Right renal pelvis (tissue), 4 donors: ENCODE measurements at places on chromosomes 2 and 18.

DNA sequence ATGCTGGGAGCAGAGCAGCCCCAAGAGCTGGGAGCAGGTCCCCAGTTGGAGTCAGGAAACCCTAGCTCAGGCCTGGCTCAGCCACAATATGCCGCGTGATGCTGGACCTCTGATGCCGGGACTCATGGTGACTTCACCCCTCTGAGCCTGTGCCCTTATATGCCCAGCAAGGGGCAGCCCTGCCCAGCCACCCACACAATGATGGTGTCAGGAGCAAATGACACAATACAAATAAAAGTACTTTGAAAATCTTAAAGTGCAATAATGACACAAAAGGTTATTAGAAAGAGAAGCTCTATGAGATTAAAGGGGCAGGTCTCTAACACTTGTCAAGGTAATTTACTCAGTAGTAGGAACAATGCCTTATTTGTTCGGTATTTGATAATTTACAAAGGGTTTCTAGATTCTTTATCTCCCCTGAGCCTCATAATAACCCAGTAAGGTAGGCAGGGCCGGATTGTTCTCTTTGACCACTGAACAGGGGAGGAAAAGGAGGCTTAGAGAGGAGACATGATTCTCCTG, 18.3 kb upstream of the KIF3C start:
- no peak for DNase-seq

DNA sequence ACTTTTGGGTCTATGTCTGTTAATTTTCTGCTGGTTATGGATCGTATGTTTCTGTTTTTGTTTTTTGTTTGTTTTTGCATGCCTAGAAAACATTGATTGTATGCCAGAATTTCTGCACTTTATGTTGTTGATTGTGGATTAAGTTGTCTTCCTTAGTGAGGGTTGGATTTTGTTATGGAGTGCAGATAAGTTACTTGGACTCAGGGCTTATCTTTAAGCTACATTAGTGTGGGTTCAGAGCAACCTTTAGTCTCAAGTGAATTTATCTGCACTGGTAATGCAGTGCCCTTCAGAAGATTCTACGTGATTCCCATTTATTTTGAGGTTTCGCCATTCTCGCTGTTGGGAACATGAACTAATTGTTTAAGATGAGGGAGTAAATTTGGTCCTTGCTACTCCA, 32.9 kb downstream of the UBR3 start:
- DNase-seq = no peak

- no peak for DNase-seq
These were observed 49.8 kb downstream of the E2F6 start for GRCh38 chr2:11416186-11416585.

GRCh38 chr2:88857951-88858411, 166.5 kb downstream of the RPIA start:
- DNase-seq = no peak

DNA sequence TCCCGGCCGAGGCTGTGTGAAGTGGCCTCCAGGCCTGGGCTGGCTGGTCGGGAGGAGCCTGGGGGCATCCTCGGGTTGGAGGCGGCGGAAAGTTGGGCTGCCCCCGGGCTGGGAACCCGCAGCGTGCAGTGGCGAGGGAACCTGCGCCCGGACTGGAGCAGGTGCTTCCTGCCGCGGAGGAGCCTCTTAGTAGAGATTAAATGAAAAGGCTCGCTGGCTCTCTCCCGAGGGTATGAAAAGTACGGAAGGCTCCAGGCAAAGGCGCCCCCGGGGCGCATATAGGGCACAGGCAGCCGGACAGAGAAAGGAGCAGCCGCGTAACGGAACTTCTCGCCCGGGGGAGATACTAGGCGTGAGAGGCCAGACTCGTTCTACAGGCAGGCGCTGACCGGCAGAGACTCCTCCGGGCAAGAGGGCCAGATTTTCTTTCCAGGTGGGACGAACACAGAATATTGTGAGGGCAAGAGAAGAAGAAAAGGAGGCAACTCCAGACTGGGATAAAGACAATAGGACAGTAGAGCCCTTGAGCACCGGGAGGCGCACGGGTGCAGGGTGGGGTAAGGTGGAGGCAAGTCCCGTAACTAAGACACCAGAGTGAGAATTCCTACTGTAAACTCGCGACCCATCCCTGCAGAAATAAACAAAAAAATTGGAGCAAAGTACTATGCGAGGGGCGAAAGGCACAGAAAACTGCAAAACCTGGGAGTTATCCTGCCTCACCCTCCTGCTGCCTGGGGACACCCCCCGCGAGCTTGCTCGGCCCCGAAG, 816 bp downstream of the CDH2 start:
- DNase-seq = no peak

GRCh38 chr18:56825878-56826277, 174.7 kb downstream of the WDR7 start:
- no peak for DNase-seq

GRCh38 chr18:73199151-73199550, 331.4 kb upstream of the NETO1 start:
- DNase-seq = no peak

DNA sequence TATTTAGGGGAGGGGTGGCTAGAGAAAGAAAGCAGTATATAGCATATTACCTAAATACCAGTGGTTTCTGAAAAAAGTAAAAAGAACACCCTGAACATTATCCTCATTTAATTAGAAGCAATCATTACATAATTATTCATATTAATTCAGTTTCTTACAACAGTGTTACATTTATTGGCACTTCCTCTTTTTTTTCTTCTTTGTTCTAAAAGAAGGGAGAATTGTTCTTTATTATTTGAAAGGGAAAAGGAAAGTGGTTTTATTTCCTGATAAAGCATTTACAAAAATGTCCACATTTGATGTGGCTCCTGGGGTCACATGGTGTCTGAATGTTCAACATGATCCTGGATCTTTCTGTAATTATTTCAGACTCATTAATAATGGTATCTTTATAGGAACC, 254.9 kb upstream of the ZEB2 start:
- no peak for DNase-seq

DNA sequence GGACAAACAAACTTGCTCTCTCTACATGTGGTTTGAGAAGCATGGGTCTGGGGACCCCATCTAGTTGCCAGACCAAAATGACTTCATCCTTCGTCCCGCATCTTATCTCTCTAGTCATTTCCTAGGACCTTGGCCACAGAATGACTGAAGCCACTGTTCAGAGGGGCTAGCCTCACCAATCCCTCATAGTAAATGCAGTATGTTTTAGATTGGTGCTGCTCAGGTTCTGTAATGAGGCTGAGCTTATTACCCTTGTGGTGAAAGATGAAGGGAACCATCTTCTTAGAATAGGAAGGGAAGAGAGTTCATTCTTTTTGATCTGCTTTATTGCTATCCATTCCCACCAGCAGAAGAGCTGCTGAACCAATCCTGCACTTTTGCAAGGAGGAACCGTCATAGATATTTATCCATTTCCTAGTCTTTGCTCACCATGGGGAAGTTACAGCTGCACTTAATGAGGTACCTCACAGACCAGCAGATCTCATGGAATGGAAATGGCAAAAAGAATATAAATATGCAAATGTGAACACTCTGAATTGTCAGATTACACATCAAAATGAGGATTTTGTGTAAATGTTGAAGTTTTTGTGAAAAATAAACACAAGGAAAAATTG, 436.7 kb downstream of the LPIN1 start:
- DNase-seq = no peak

GRCh38 chr18:23945416-23946079, 69.0 kb upstream of the TTC39C start:
- no peak for DNase-seq

GRCh38 chr2:133072837-133073694, 403.1 kb upstream of the LYPD1 start:
- no peak for DNase-seq

- DNase-seq = no peak
These were observed 254.7 kb downstream of the DLGAP1 start for GRCh38 chr18:4200399-4200798.

DNA sequence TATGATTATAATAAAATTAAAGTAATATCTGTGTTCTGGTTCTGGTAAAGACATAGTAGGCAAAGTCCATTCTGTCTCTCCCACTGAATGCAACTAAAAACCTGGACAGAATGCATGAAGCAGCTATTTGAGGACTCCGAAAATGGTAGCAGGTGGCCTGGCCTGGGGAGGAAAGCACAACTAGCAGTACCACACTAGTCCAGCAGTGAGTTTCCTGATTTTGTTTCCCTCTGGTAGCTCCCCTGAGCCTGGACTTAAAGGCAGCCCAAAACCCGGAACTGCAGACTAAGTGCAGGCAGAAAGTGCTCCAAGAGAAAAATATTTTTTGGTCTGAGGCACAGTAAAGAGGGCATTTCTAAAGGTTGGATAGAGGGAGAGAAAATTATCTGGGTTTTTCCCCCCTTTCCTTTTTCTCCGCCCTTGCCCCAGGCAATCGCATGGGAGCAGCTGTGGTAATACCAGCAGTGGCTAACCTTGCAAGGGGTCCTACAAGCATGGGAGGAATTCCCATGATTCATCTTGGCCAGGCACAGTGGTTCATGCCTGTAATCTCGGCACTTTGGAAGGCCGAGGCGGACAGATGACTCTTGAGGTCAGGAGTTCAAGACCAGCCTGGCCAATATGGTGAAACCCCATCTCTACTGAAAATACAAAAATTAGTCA, 32.3 kb downstream of the ASXL2 start:
- DNase-seq = no peak

- DNase-seq = no peak
These were observed 328.2 kb downstream of the SETBP1 start for GRCh38 chr18:45008694-45009413.

GRCh38 chr2:231810905-231811304, 24.7 kb downstream of the COPS7B start:
- no peak for DNase-seq

- no peak for DNase-seq
These were observed 224.1 kb downstream of the SH3RF3 start for GRCh38 chr2:109352898-109353689.

GRCh38 chr18:74945774-74946545, 263.0 kb downstream of the PTGR3 start:
- DNase-seq = no peak

GRCh38 chr18:9422816-9423519, 52.3 kb upstream of the RALBP1 start:
- no peak for DNase-seq

- no peak for DNase-seq
These were observed 465.1 kb upstream of the HNRNPA3 start for GRCh38 chr2:176747506-176747905.

GRCh38 chr2:39266916-39267434, 23.2 kb upstream of the CDKL4 start:
- DNase-seq = no peak

- DNase-seq = no peak
These were observed 38.8 kb downstream of the INHBB start for GRCh38 chr2:120384486-120385354.

- no peak for DNase-seq
These were observed 22.1 kb downstream of the MTX2 start for GRCh38 chr2:176291335-176291734.

DNA sequence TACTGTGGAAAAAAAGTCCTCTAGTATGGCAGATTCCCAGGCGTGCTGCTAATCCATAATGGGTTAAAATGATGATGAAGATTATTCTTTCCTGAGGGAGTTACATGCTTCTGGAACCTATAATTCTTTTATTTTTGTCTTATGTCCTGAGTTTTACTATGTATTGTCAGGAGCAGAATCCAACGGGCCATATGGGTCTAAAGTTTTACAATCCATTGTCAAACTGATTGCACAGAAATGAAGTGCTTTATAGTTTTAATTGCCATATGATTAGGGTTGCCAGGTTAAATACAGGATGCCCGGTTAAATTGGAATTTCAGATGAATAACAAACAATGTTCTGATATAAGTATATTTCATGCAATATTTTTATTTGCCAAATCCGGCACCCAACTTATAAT, 100.9 kb upstream of the MAP3K20 start:
- no peak for DNase-seq

DNA sequence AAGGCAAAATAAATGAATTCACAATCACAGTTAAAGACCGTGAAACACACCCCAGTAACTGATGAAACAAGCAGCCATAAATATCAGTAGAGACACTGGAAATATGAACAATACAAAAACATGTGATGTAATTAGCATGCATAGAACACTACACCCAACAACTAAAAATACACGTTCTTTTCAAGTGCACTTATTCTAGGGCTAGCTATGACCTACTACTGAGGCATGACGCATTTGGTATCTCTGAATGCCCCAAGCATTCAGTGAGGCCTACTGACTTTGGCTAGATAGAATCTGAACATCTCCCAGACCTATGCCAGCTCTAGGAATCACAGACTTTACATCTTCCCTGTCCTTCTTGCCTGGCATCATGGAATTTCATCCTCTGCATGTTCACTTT, 450.0 kb upstream of the ID2 start:
- DNase-seq = no peak

DNA sequence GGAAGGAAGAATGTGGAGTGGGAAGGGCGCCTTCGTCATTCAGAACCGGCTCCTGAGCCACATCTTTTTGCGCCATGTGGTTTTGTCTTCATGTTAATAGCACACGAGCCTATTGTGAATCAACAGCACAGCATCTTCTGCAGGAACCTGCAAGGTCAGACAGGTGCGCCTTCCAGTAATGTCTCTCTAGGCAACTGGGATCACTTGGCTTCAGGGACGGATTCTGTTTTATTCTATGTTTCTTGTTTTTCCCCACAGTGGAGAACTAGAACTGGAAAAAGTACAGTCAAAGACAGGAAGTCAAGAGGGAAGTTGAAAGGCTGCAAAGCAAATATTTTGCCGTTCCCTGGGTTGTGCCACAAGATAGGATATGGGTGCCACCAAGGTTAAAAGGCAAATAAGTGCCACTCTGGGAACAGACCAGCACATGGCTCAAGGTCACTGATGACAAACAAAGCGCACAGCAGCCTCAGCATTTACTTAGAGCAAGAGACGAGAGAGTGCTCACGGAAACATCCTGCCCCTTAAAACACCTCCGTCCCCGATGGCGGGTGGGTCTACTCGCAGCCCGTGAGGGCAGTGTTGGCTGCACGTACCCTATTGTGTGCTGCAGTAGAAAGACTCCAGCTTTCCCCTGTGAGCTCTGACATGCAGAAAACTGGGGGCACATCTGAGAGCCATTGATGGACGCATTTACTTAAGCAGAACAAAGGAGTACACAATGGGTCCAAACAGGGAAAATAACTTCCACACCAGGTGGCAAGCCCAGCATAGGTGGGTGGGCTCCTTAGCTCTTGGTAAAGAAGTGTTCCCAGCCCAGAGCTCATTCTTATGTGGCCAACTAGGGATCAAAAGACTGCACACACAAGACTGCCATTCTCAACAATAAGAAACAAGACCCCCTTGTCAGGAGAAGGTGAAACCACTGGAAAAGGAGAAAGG, 107.2 kb upstream of the PARD3B start:
- no peak for DNase-seq
